ENCODE measurements at places on chromosomes 11 and 22.

DNA sequence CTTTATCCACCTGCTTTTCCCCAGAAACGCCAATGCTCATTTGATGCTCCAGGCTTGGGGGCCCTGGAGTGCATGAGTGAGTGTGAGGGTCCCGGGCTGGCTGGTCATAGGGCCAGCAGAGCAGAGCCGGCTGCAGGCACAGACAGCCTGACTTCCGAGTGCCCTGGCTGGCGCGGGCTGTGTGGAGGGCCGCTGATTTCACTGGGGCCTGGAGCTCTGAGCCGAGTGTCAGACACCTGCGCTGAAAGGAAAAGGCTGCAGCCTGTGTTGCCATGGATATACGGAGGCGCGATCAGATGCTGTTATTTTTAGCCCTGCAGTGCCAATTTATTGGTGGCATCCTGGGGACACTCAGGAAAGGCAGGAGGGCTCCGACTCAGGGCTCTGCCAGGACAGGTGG, 87.6 kb downstream of the ST3GAL4 start:
- no peak for DNase-seq

DNA sequence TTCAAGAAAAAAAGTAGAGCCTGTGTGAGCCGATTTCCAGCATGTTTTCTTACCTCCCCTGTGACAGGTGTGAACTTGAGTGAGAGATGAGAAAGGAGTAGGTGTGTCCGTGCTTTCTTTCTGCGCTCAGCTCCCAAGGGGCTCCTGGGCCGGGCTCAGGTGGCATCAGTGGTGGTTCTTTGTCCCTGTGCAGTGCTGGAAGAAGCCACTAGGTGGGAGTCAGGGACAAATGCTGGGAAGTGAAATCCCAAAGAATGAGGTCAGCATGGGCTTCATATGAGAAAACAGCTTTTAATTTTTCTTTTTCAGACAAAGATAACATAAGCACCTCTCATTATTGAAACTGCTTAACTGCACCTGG, 57.8 kb downstream of the PPFIBP2 start:
- no peak for DNase-seq

- DNase-seq: no peak
These were observed 69.7 kb downstream of the TENM4 start for GRCh38 chr11:79371152-79371551.

DNA sequence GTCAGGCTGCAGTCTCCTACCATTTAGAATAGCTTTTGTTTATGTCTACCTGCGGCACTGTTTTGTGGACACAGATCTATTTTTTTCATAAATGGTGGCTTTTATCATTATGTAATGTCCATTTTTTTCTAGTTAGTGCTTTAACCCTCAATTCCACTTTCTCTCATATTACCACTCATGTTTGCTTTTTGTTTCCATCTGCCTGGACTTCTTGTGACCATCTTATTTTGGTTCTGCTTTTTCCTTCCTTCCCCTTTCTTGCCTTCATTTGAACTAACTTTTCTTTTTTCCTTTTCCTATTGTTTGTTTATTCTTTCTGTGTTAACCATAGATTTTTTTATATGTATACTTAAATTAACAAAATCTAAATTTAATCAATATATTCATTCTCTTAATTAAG, 98.5 kb upstream of the SLC22A12 start:
- no peak for DNase-seq

GRCh38 chr22:25025491-25026400, 73.2 kb downstream of the KIAA1671 start:
- no peak for DNase-seq

GRCh38 chr11:65362320-65362931, 7.9 kb downstream of the TIGD3 start:
- no peak for DNase-seq

- DNase-seq: no peak
These were observed 355.9 kb upstream of the RAG2 start for GRCh38 chr11:36953976-36954375.

- no peak for DNase-seq
These were observed 10.9 kb upstream of the GAL start for GRCh38 chr11:68673306-68673945.
